ENCODE measurements at places on chromosomes 5 and 9.

GRCh38 chr5:172636279-172637050 is 4.6 kb upstream of the NEURL1B start:
- no peak for DNase-seq

DNA sequence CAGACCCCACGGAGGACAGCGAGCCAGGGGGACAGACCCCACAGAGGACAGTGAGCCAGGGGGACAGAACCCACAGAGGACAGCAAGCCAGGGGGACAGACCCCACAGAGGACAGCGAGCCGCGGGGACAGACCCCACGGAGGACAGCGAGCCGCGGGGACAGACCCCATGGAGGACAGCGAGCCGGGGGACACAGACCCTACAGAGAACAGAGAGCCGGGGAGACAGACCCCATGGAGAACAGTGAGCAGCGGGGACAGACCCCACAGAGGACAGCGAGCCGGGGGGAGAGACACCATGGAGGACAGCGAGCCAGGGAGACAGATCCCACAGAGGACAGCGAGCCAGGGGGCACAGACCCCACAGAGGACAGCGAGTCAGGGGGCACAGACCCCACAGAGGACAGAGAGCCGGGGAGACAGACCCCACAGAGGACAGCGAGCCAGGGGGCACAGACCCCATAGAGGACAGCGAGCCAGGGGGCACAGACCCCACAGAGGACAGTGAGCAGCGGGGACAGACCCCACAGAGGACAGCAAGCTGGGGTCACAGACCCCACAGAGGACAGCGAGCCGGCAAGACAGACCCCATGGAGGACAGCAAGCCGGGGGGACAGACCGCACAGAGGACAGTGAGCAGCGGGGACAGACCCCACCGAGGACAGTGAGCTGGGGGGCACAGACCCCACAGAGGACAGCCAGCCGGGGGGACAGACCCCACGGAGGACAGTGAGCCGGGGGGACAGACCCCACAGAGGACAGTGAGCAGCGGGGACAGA is 4.4 kb upstream of the ZDHHC11 start:
- DNase-seq: no peak

DNA sequence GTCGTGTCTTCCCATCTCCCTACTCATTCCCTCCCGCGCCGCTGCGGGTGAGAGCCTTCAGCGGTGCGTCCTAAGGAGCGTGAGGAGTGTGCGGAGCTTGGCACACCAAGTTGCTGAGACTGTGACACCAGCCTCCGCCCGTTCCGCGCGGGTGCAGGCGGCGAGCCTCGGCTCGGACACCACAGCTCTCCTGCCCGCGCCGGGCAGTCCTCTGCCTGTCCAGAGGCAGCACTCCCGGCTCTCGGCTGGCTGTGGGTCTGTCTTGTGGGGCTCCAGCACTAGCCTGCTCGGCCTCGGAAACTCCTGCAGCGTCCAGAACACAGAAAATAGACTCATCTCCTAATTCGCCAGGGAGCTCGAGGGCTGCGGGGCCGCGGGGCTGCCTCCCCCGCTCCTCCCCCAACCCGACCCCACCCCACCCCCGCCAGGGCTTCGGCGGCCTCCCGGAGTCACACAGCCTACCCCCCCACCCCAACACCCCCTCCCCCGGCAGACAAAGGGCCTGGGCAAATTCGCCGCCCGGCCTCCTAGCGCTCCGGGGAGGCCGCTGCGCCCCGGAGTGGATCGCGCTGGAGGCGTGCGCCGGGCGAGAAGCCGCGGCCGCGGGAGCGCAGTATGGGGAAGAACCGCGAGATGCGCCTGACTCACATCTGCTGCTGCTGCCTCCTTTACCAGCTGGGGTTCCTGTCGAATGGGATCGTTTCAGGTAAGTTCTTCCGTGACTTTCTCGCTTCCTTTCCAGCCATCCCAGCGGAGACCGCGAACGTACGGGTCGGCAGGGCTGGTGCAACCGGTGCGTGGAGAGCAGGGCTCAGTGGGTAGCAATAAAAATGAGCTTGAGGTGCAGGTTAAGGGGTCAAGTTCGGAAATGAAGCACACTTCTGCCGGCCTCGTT is at the start of gene ADAMTS19:
TSS of gene ADAMTS19 (plus strand) at position 522 of the 895 bp plus-strand sequence. CDS start at position 616, 94 bp downstream.
- DNase-seq: no peak

DNA sequence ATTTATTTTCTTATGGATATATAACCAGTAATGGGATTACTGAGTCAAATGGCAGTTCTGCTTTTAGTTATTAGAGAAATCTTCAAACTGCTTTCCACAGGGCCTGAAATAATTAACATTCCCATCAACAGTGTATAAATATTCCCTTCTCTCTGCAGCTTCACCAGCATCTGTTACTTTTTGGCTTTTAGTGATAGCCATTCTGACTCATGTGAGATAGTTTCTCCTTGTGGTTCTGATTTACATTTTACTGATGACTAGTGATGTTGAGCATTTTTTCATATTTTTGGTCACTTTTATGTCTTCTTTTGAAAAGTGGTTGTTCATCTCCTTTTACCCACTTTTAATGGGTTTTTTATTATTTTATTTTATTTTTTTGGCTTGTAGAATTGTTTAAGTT is 1290.3 kb upstream of the CDH9 start:
- no peak for DNase-seq

GRCh38 chr5:119072496-119072895 is 1.6 kb downstream of the DMXL1 start:
- no peak for DNase-seq

GRCh38 chr9:138033950-138034349 is 156.4 kb downstream of the CACNA1B start:
- DNase-seq: no peak
